ENCODE measurements at places on chromosomes 3 and 15.

DNA sequence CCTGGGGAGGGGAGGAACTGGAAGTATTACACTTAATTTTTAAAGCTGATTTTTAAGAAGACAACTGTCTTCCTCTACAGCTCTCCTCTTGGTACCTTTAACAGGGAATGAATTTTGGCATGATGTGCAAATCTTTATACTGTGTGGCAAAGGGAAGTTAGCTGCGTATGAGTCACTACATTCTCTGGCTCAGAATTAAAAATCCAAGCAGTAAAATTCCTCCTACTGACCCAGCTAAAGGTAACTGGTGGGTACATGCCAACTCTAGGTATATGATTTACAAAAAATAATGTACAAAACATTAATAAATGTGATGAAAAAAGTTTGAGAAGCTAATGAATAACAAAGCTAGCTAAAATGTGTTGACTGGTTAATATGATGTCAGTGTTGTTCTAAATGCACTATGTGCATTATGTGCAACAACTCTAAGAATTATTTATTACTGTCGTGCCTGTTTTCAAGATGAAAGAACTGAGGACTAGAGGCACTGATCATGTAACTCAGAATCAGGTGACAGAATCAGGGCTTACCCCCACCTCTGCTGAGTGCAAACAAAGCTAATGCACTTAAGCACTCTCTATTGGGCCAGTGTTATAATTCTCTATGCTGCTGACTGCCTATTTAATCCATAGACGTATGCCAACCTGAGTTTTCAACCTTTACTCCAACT lies 194.7 kb upstream of the CADPS start:
- DNase-seq: no peak

GRCh38 chr15:91944331-91944730 lies 90.8 kb downstream of the SLCO3A1 start:
- no peak for DNase-seq

GRCh38 chr3:135805752-135806151 lies 159.8 kb upstream of the PPP2R3A start:
- no peak for DNase-seq

GRCh38 chr15:58135511-58136174 lies 2.5 kb upstream of the AQP9 start:
- no peak for DNase-seq

GRCh38 chr15:57500979-57501576 lies 90.6 kb upstream of the MYZAP start:
- DNase-seq: no peak

GRCh38 chr3:53092942-53093341 lies 37.3 kb downstream of the RFT1 start:
- DNase-seq: no peak

- no peak for DNase-seq
Observed at GRCh38 chr15:65761210-65761926, 30.7 kb downstream of the DENND4A start.

- no peak for DNase-seq
Observed at GRCh38 chr3:178384321-178385230, 151.7 kb upstream of the KCNMB2 start.

- DNase-seq: no peak
Observed at GRCh38 chr15:58306591-58307312, 125.0 kb upstream of the LIPC start.

- DNase-seq: no peak
Observed at GRCh38 chr15:45126535-45127158, 3.0 kb downstream of the DUOXA1 start.

GRCh38 chr3:18968120-18968519 lies 180.2 kb upstream of the KCNH8 start:
- no peak for DNase-seq

- no peak for DNase-seq
Observed at GRCh38 chr3:183069086-183069485, 30.2 kb downstream of the MCCC1 start.

DNA sequence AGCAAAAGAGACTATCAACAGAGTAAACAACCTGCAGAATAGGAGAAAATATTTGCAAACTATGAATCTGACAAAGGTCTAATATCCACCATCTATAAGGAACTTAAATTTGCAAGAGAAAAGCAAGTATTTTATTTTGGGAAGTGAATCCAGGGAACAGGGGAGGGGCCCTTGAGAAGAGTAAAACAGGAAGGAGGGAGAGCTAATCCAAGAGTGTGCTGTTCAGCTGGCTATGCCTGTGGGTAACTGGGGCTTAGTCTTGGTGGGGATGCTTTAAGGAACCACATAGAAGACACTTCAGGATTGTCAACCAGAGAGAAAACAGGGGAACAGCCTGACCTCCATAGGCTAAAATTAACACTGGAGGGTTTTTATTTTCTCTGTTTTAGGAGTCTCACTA lies 3.9 kb upstream of the HHLA2 start:
- no peak for DNase-seq

- DNase-seq: no peak
Observed at GRCh38 chr3:14204515-14205284, 26.1 kb downstream of the LSM3 start.

DNA sequence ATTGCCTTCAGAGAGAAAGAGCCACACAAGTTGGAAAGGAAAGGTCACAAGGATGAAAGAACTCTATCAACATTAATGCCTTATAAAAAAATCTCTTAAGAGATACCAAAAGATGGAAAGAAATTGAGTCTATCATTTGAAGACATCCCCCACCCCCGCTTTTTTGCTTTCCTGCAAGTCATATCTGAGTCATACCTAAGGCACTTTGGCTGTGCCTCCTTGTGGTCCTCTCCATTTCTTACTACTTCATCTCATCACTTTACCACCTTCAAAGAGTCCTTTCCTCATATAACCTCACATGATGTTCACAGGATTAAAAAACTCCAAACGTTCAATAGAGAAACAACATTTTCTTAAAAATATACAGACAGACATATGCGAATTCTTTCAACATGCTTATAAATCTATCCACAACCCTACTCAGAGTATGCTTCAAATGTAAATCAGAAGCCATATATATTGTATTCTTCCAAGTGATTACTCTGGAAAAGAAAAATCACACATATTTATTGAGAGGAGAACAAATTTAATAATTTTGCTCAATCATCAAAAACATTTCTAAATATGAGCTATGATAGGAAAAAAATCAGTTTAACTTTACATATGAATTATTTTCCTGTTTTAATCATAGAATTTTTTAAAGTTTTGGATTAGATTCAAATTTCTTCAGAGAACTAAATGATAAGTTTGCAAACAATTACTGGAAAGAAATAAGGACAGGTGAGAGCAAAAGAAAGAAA lies 1003.9 kb upstream of the CFAP20DC start:
- DNase-seq: peak; percentile 19

- no peak for DNase-seq
Observed at GRCh38 chr3:806006-806405, 286.8 kb upstream of the CNTN6 start.

DNA sequence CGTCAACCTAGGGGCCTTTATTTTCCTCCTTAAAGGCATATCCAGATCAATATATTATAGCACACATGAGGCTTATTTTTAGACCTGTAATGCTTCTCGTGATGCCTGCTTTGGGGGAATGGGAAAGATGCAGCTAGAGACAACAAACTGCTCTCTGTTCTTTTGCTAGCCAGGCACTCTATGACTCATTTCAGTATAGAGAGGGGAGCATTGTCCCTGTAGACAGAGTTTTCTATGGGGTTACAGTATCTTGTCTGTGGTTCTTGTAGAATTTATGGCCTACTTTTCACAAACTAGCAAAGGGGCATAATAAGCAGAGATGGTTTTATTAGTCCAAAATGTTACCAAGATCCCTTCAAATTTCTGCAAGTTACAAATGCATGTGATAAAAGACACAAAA lies 305.6 kb downstream of the LSAMP start:
- no peak for DNase-seq

GRCh38 chr3:186643493-186643892 lies 3.3 kb downstream of the FETUB start:
- DNase-seq: no peak

DNA sequence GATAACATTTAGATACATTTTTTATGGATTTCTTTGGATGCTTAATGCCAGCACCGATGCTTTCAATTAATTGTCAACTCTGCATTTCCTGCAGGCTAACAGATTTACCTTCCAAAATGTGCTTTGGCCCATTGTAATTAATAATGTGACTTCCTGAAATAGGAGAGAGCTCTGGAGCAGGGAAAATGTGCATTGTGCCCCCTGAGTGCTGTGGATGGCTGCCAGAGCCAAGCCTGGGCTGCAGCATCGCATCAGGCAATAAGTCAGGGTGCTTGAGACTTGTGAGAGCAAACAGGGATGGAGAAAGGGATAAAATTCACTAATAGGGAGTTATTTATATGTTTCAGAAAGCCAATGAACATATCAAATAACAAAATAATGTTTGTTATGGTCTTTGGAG lies 133.8 kb downstream of the MOBP start:
- DNase-seq: no peak

- DNase-seq: no peak
Observed at GRCh38 chr15:57611938-57612337, 20.2 kb downstream of the MYZAP start.

DNA sequence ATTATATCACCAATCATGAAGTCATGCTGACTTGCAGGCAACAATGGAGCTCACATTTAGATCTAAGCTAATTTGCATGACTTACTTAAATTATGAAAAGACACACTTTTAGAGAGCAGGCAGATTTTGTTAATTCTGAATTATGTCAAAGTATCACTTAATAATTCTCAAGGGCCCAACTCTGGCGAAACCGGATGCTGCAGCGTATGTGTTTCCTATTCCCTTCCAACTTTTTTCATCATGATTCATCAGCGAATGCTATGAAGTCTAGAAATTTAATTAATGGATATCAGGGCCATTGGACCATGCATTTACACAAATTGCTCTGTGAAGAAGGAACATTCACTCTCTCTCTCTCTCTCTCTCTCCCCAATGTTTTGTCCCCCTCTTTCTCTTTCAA lies 63.5 kb upstream of the GOLGA8A start:
- no peak for DNase-seq

DNA sequence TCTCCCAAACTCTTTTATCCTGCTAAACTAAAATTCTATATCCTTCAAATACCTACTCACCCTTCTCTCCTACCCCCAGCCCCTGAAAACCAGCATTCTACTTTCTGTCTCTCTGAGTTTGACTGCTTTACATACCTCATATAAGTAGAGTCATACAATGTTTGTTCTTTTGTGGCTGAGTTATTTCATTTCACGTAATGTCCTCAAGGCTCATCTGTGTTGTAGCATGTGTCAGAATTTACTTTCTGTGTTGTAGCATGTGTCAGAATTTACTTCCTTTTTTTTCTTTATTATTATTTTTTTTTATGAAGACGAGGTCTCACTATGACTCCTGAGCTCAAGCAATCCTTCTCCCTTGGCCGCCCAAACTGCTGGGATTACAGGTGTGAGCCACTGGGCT lies 20.1 kb downstream of the IFT122 start:
- no peak for DNase-seq

DNA sequence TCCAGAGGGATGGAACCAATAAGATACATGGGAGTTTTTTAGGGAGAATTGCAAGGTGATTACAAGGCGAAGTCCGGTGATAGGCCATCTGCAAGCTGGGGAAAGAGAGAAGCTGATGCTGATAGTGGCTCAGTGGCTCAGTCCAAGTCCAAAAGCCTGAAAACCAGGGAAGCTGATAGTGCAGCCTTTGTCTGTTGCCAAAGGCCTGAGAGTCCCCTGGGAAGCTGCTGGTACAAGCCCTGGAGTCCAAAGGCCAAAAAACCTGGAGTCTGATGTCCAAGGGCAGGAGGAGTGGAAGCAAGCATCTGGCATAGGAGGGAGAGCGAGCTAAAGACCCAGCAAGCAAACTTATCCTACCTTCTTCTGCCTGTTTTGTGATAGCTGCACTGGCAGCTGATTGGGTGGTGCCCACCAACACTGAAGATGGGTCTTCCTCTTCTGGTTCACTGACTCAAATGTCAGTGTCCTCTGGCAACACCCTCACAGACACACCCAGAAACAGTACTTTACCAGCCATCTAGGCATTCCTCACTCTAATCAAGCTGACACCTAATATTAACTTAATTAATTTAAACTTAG lies 16.7 kb downstream of the TFG start:
- no peak for DNase-seq

- DNase-seq: no peak
Observed at GRCh38 chr3:58698246-58698645, 31.7 kb upstream of the FAM3D start.

DNA sequence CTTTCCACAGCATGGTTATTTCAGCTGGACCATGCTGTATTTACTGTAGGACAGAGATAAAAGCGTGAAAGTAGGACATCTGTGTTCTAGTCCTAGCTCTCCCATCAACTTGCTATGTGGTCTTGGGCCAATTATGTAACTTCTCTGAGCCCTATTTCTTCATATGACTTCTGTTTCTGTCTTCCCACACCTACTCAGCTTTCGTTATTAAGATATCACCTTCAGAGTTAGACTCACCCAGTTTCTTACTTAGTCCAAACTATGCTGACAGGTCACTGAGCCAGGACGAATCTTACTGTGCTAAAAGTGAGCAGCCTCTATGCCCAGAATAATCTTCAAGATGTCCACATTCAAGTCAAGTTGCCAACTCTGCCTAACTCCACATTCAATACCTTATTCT lies 283.7 kb downstream of the IL5RA start:
- no peak for DNase-seq

- no peak for DNase-seq
Observed at GRCh38 chr3:32349184-32349583, 42.5 kb upstream of the CMTM7 start.

DNA sequence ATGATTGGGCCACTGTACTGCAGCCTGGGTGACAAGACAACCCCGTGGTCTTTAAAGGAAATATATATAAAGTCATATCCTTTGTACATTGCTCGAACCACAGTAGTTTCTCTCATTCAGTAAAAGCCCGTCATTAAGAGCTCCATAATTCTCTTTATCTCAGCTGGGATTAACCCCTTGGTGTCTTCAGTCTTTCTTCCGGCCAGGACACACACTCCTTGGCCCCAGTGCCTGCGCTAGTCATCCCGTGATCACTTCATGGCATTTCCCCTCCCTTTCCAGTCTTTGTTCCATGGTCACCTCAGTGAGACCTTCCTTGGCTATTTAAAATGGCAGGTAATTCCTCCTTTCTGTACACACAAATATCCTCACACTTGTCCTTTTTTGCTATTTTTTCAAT lies 3.3 kb downstream of the RPL35A start:
- DNase-seq: no peak

DNA sequence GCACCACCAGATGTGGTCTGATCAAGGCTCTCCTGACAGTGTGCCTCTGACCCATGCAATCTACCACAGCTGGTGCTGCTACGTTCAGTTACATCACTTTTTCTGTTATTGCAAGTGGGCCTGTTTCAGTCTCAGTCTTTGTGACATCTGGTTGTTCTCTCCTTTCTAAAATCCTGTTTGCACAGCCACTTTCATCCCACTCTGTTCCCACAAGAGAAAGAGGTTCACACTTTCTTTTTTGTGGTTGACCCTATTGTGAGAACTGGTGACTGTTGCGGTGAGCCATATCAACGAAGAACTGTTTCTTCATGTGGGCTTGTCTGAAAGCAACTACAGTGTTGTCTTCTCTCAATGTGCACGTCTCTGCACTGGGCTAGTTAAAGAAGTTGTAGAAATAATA lies 342.8 kb upstream of the ARPP21 start:
- DNase-seq: no peak

Measured in HS-5 (cell line).